ENCODE measurements at places on chromosomes 5 and 9.
A peak's percentile ranks its signal among the peaks of the same experiment; 100 is the strongest.

DNA sequence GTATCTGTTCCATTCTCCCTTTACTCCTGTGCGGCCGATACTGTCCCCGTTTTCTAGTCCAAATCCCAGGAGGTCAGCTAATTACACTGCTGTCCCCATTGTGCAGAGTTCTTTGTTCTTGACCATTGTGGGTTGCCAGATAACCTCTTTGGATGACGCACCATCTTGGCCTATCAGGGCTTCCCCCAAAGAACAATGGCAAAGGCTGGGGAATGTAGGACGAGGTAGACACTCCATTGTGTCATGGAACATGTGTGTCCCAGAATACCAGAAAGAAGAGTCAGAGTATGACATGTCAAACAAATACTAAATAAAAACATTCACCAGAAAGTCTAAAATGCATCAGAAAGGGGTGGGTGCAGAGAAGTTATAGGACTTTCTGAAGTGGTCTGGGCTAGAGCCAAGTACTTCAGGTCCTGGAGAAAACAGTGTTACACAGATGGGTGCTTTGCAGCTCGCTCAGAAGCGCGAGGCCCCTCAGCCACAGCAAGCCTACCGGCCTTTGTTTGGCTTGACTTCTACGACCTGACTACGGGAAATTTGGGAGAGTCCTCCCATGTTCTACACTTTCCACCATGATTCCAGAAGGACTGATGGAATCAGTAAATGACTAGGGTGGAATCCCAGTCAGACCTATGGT, 83.2 kb upstream of the SSBP2 start:
- DNase-seq = no peak

DNA sequence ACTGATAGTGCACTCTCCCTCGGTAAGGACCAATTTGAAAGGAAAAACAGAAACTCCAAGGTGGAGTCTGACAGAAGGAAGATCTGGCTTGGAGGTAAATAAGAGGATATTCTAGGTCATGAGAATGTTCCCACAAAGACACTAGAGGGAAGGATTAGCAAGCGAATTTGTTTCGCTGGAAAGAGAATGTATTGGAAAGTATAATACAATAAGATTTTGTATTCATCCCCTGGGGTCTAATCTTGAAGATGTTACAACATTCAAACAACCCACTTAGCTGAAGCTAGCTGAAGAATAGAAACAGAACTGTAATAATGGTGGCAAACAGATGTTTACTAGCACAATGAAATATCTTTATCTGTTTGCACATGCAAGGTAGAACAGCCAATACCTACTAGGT, 158.7 kb downstream of the GNAQ start:
- DNase-seq = no peak

GRCh38 chr5:72154076-72154756, 46.9 kb downstream of the MAP1B start:
- no peak for DNase-seq

- DNase-seq = no peak
Observed at GRCh38 chr5:25500635-25501034, 855.9 kb upstream of the CDH10 start.

DNA sequence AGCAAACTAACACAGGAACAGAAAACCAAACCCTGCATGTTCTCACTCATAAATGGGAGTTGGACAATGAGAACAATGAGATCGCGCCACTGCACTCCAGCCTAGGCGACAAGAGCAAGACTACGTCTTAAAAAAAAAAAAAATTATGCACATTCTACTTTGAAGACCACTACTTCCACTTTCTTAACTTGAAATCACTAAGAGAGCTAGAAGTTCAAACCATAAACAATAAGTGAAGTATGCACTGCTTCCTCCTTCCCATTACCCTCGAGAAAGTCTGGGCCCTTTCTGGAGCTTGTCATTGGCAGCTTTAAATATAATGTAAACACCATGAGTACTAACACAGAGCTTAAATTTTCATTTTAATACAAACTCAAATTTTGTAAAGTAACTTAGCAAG, 94.9 kb downstream of the TLE1 start:
- DNase-seq = no peak

GRCh38 chr5:31196309-31196708, 2.8 kb downstream of the CDH6 start:
- no peak for DNase-seq

DNA sequence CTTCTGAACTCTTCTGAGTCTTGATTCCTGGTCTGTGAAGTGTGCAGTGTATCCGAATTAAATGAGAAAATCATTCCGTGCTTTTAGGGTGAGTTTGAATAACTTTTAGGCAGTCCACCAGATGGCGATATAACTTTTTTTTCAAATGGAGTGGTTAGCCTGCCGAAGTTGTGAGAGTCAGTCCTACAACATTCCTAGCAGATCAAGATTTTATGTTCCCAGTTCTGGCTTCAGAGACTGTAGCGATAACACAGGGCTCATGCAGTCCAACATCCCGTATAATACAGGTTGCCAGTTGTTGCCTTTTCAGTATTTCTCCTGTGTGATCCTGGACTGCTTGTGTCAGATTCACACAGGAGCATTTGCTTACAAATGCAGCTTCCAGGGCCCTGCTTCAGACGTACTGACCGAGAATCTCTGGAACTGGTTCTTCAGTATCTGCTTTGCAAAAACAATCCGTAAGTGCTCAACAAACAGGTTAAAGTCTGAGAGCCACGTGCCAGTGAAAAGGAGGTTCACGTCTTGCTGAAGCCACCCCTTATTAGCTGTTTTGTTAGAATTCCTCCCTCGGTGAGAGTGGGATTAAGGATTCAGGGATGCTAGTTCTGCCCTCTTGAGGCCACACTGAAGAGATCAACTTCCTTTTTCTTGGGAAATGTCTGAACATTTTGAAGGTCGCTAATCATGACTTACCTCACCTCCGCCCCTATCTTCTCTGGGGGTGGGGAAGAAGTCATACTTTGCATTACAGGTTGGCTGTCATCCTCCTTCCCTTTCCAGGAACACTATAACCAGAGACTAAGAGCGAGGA, 22.8 kb downstream of the SMIM3 start:
- no peak for DNase-seq

GRCh38 chr9:90815183-90815943, 13.7 kb downstream of the SYK start:
- no peak for DNase-seq

DNA sequence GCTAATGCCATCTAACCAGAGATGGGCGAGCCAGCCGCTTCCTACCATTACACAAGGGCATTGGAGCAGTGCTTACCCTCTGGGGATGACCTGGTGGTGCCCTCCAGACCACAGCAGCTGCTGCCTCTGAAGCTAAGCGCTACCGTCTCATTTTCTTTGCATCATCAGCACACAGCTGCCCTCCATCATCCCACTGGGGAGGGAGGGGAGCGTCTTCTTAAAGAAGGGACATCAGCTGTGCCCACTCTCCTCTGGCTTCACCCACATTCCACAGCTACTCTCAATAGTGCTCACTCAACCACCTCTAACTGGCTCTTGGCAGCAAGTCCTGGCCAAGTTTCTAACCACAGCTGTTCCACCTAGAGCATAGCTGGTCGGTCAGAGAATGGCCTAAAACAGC, 503.4 kb downstream of the NFIB start:
- DNase-seq = no peak

DNA sequence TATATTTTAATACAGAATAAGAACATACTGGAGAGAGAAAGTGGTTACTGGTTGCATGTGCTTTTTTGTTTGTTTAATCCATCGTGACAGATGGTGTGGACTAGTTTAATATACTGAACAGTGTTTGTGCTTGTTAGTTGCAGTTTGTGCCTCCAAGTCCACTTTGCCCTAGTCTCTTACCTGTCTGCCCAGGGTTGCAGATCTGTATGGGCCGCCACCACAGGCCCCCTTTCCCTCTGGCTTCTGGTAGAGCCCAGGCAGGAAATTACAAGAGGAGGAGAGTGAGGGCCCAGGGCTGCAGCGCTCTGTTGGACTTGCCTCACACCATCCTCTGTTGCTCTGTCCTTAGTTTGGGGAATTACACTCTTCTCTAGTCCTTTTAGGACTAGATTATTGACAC, 166.4 kb downstream of the KDM4C start:
- no peak for DNase-seq

- DNase-seq = no peak
Observed at GRCh38 chr9:137956039-137956438, 78.5 kb downstream of the CACNA1B start.

- no peak for DNase-seq
Observed at GRCh38 chr9:113177251-113177650, 26.4 kb downstream of the SLC31A2 start.

GRCh38 chr9:90251316-90251715, 391.3 kb downstream of the DIRAS2 start:
- DNase-seq = no peak

- no peak for DNase-seq
Observed at GRCh38 chr5:20497356-20497755, 509.4 kb upstream of the CDH18 start.

GRCh38 chr9:79152306-79152705, 419.5 kb upstream of the TLE4 start:
- DNase-seq = no peak

GRCh38 chr5:176187276-176188062, 50.8 kb upstream of the SIMC1 start:
- DNase-seq = no peak

GRCh38 chr5:171444582-171444981, 25.1 kb downstream of the FGF18 start:
- DNase-seq = no peak

DNA sequence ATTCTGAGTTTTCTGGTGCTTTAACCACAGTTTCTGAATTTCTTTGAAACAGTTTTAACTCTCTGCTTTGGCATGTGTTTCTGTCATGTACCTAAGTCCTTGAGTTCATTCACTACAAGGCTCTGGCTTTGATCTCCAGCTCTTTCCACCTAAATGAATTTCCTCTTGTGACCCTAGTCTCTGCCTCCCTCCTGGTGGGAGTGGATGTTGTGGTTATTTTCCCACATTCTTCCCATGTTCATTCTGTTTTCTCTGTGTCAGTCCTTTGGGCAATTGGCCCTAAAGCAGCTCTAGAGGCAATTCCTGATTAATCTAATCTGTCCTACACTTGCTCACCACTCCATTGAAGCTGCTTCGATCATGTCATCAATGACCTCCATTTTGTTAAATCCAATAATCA, 28.4 kb upstream of the DPYSL3 start:
- no peak for DNase-seq

DNA sequence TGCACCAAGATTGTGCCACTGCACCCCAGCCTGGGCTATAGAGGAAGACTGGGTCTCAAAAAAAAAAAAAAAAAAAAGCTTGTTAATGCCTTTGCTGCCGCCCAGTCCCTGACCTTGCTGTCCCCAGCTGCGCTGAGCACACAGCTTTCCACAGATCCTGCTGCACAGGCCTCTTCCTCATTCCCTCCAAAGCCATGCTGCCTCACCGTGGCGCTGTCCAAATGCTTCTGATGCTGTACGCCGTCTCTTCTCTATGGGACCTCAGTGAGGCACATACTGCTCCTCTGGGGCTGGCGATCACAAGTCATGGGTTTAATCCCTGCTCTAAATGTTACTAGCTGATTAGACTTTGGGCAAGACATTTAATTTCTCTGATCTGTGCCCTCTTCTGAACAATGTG, 234.1 kb downstream of the FBXL7 start:
- DNase-seq = no peak

- no peak for DNase-seq
Observed at GRCh38 chr9:137685741-137686420, 67.1 kb downstream of the EHMT1 start.

DNA sequence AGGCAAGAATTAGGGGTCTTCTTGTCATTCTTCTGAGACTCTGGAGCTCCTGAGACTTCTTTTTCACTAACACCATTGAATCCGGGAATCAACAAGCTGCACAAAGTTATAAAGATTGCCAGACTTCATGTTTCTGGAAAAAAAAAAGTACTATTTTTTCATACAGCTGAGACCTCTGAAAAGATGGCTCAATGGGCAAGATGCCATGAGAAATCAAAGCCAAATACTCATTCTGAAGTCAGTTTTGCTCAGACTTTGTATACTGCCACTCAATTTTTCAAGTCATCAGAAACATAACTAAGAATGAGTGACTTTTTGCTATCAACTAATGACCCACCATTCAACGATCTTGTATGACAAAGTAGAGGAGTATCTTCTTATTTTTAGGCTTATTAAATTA, 512.0 kb downstream of the RAB3C start:
- DNase-seq = no peak

GRCh38 chr5:671459-672328, 21.5 kb downstream of the TPPP start:
- DNase-seq = peak; percentile 57

GRCh38 chr9:124415852-124416484, 726 bp upstream of the PSMB7 start:
- no peak for DNase-seq

DNA sequence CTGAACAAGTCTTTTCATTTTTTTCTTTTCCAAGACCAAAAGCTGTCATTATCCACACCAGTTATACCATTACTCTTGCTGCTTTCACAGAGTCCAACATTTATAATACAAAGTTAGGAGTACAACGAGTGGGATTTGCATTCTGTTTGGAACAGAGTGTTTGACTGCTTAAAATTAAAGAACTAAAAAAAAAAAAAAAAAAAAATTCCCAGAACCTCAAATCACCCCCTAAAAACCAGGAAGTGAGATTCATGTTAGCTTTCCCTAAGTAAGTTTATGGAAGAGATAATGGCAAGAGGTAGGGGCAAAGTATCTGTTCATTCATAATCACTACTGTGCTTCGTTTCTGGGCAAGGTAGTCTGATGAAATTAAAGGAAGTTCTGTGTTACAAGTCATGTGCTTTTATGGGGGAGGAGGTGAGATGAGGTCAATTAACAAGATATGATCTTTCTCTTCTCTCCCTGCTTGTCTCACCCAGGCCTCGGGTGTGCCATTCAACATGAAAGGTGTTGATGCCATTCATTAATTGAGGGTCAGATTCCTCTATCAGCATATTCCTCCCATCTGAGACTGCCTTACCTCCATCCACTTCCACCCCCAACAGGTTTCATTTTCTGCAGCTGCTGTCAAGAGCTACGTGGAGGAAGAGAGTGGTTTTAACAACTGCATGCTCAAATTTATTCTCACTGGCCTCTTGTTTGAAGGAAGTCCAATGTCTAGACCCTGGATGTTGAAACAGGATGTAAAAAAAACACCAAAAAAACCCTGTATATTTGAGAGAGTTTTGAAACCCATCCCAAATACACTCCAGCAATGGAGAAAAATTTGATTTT, 58.1 kb downstream of the MARCHF3 start:
- DNase-seq = no peak

GRCh38 chr9:101097210-101097609, 68.7 kb downstream of the PLPPR1 start:
- no peak for DNase-seq

DNA sequence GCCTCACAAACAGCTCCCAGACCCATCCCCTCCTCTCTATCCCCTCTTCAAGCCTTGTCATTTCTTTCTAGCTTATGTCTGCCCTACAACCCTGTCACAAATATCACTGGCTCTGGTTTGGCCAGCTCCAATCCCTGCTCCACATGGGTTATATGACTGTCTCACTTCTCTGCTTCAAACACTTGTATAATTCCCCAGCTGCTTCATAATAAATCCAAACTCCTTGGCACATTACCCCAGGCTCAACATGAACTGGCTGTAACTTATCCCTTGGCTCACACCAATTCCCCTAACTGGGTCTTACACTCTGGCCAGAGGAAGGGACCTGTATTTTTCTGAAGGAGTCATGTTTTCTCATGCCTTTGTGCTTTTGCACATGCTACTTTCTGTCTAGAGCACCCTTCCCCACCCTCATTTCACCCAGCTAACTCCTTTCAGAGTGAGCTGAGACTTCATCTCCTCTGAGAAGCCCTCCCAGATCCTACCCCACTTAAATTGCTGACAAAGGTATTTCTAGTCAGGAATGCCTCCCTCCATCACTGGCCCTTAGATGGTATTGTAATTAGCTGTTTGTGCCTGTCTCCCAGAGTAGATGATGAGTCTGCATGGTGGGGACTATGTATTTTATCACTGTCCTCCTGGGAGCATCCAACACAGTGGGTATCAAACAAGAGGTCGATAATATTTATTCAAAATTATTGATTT, 5.3 kb downstream of the PRXL2C start:
- DNase-seq = no peak

Measured in stimulated activated CD8-positive, alpha-beta memory T cell treated with anti-CD3 and anti-CD28 coated beads, Interleukin-2, amount 100 ng/mL, for 48 hours (primary cell).